Effector memory CD4-positive, alpha-beta T cell (primary cell): ENCODE measurements at places on chromosomes 6 and 20.

DNA sequence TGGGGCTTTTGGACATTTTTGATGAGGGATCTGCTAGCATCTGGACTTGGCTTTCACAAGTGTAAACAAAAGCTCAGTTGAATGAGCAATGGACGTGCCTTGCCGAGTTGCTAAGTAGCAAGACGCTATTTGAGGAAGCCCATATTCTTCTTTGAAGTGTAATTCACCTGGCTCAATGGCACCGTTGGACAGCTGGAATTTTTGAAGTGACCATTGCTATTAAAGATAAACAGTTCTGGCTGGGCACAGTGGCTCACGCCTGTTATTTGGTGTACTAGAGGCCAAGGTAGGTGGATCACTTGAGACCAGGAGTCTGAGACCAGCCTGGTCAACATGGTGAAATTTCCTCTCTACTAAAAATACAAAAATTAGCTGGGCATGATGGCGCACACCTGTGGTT, 88.8 kb upstream of the SOX4 start:
- no peak for DNase-seq

GRCh38 chr6:139644821-139645220, 270.4 kb upstream of the CITED2 start:
- DNase-seq = no peak

- no peak for DNase-seq
These were observed 197.9 kb downstream of the OTOR start for GRCh38 chr20:16946097-16946496.

DNA sequence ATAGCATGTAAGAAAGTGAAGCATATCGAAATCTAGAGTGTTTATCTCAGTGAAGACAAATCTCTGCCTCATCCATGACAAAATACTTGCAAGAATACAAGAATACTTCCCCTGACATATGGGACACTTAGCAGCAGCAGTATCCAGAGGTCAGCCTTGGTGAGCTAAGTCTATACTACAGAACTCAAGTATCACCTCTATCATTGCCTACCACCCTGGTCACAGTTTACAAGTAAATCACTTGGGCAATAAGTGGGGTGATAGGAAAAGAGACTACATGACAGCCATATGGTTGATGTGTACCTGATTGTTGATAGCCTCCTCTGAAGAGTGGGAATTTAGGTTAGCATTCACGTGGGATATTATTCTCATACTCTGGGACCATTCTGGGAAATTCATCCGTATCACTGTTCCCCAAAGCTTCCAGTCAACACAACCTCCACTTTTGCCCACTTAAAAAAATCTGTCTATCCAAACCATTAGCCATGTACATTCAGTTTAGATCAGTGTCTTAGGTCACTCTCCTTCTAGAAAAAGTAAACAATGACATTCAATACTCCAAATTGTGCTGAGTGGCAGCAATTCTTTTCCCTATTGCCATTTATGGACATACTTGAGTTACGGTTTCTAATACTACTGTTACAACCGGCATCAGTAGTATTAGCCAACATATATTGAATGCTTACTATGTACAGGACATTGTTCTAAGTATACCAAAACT, 118.2 kb upstream of the PRSS16 start:
- DNase-seq = no peak

GRCh38 chr6:37530297-37530696, 30.6 kb upstream of the CCDC167 start:
- no peak for DNase-seq
